ENCODE measurements at places on chromosomes 2 and 18. TPM values are rescaled to one million over a fixed set of nuclear protein-coding genes. Genes with fewer than 3 reads are reported as not detected.

DNA sequence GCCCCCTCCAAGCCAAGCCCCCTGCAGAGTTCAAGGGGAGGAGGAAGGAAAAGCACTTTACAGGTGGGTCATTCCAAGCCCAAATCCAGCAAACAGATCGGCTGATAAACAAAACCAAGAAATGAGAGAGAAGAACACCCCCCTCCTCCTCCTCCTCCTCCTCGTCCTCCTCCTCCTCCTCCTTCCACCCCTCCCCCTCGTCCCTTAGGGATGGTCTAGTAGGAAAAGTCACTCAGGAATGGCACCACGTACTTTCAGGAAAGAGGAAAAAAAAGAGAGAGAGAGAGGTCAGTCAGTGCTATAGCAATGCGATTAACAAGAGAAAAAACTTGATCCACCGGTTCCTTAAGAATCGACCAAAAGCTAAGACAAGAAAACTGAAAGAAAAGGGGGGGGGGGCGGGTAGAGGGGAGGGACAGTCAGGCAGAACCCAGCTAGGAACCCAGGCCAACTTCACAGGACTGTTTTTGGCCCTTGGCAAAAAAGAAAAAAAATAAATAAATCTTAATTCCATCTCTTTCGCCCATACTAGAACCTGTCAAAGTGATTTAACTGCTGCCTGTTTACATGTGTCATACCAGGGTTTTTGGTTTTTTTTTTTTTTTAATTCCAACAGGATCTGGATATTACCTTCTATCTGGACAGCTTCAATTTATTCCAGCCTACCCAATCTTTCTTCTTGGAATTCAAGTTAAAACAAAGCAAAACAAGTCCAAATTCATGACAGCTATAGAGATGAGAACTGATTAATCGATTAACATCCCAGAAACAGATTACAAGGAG lies 906 bp downstream of the IKZF2 start:
- DNase-seq: no peak
- H3K27ac ChIP-seq: peak overlapping the region; percentile 96

DNA sequence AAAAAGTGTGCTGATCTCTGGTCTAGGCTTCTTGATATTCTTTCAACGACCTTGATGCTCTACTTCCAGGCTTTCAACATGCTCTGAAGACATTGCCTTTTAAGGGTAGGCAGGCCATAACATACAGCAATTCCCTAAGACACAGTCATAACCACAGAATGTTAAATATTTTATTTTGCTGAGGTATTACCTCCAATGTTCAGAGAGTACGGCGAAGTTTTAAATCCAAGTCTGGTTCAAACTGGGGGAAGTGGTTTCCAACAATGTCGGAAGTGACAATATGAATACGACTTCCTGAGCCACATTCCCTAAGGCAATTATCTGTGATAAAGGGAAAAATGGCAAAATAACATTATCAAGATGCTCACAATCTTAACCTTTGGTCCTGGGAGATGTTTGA lies 1077.9 kb upstream of the PIK3C3 start:
- H3K4me1 ChIP-seq: no peaks in the 10 kb centered on the region
- H3K4me3 ChIP-seq: no peak overlapping the region
- no peak for DNase-seq
- no peak overlapping the region for H3K27ac ChIP-seq
- no peaks in the 10 kb centered on the region for H3K27me3 ChIP-seq

DNA sequence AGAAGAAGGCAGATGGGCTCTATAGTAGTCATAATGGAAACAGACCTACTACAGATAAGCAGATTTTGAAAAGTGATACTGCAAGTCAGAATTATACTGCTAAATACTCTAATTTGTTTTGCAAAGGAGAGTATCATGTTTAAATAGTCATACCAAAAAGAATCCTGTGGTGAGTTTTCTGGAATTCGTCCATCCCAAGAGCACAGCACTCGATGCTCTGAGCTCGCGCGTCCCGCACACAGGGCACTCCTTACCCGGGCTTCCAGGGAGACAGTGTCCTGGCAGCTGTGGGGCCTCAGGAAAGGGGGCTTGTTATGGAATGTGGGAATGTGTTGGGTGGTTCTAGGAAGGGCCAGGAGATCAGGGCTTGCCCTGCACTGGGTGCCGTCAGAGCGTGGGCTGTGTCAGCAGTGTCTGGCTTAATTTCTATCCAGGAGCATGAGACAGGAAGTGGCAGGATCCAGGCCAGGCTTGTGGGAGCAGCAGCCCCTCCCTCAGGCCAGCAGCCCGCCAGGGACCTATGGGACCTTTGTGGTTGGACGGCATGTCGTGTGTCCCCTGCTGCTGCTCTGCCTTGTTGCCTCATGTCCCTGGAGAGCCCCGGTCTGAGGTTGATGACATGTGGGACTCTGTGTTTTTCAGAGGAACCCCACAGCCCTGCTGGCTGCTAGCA lies 193.2 kb upstream of the TPO start:
- H3K27me3 ChIP-seq: peaks cover 6% of the 10 kb centered on the region
- DNase-seq: no peak
- H3K27ac ChIP-seq: no peak overlapping the region

DNA sequence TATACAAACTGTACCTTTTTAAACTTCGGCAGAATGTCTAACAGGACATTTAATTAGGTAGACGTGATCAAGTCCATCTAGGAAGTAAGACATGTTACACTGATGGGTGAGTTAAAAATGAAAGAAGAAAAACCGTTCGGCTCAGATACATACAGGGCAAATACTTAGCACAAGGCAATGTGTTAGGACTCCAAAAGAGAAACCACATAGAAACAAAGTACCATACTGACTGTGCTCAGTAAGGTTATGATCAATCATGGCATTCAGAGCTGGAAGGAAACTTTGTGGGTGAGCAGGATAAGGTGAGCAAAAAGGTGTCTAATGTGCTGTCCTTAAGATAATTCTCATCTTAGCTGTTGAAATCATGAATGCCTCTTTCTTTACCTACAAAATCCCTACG lies 211.9 kb downstream of the STK39 start:
- H3K4me1 ChIP-seq: no peaks in the 10 kb centered on the region
- DNase-seq: no peak
- H3K27me3 ChIP-seq: no peaks in the 10 kb centered on the region
- H3K36me3 ChIP-seq: no peaks in the 10 kb centered on the region

DNA sequence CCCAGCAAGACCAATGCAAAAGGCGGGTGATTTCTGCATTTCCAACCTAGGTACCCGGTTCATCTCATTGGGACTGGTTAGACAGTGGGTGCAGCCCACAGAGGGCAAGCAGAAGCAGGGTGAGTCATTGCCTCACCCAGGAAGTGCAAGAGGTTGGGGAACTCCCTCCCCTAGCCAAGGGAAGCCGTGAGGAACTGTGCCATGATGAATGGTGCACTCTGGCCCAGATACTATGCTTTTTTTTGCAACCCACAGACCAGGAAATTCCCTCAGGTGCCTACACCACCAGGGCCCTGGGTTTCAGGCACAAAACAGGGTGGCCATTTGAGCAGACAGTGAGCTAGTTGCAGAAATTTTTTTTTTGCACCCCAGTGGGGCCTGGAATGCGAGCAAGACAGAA lies 662.6 kb upstream of the ACVR2A start:
- peaks cover 11% of the 10 kb centered on the region for H3K4me1 ChIP-seq
- no peak for DNase-seq
- no peak overlapping the region for H3K27ac ChIP-seq

DNA sequence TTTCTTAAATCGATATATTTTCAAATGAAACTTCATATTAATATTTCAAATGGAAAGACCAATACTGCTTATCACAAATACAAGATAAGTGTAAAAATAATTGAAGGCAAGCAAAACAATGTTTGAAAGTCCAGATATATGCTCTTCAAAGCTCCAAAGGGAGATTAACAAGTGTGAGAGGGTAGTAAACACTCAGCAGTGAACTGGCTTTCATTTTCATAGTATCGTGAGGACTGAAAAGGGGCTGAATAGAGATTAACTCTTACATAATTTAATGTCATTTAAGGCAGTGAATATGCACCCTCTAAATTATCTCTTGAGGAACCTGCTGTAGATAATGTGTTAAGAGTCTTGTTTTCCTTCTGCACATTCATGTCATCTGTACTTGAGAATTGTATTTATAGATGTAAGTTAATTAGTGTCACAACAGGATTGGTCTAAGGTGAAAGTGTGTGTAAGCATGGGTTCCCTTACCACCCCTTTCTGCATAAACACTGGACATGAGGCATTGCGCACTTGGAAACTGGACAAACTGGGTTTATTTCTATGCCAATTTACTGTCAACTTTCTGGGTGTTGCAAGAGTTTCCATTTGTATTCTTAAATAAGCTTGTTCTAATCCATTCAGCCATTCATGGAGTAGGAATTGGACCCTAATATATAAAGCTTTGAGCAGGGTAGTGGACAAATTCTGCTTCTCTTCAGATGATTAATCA lies 76.7 kb upstream of the SESTD1 start:
- H3K27ac ChIP-seq: no peak overlapping the region
- H3K36me3 ChIP-seq: no peaks in the 10 kb centered on the region
- H3K4me3 ChIP-seq: no peak overlapping the region
- DNase-seq: no peak
- no peaks in the 10 kb centered on the region for H3K27me3 ChIP-seq

DNA sequence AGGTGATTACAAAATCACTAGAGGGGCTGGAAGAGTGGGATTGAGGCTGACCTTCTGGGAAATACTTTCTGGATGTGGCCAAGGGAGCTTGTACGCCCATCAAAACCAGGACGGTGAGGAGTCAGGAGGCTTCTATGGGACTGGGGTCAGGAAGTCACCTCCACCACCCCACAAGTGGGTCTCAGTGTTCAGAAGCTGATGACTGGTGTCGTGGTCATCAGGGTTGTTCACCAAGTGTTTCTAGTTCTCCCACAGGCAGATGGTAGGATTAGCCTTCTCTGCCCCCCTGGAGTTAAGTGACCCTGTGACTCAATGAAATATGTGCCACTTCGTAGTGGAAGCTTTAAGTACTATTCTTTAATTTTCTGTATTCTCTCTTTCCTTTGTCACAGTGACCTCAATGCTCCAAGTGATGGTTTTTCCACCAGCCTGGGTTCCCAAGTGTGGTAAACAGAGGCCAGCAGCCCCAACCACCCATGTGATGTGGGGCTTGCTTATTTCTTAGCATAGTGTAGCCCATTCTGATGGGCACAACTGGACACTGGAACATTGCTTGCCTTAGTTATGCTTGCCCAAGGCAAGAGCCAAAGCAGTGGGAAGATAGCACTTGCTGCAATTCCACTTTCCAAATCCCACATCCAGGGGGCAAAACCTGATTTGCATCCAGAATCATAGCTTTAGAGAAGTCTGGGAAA lies 258.8 kb downstream of the CYP26B1 start:
- no peak for DNase-seq
- no peak overlapping the region for H3K4me3 ChIP-seq
- H3K4me1 ChIP-seq: peaks cover 8% of the 10 kb centered on the region
- no peak overlapping the region for H3K27ac ChIP-seq
- no peaks in the 10 kb centered on the region for H3K36me3 ChIP-seq

The PECR gene
- 12.6 TPM for total RNA-seq

The TMEM247 gene
- not detected for total RNA-seq
